ENCODE measurements at places on chromosomes 6 and 20.

DNA sequence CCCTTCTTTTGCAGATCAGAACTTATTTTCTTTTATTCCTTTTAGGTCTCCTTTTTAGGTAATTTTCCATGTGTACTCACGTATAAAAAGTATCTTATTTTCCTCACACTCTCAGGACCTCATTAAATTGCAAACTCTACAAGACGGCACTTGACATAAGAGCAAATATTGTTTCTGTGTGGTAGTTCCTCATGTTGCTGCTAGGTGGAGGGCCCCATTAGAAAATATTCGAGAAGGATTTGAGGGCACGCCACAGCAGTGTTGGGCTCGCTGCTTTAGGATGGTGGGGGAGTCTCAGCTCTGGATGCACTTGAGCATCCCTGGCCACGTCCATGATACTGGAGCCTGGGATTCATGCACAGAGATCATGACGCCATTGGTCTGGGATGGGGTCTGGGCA is 64.9 kb upstream of the ZFP64 start:
- no peak for DNase-seq

- no peak for DNase-seq
Measured at GRCh38 chr20:47547034-47547387, 45.3 kb downstream of the NCOA3 start.

- DNase-seq: no peak
Measured at GRCh38 chr6:47209632-47210031, 100.1 kb downstream of the TNFRSF21 start.

DNA sequence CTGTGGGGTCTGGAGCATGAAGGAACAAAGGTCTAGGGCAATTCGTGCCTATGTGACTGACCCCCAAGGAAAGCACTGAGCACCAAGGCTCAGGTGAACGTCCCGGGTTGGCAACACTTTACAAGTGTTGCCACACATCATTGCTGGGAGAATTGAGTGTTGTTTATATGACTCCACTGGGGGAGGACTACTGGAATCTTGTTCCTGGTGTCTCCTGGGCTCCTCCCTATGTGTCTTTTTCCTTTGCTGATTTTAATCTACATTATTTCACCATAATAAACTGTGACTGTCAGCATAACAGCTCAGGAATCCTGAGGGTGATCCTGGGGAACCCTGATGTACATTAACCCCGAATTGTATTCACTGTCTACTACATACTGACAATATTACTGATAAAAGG is 207.7 kb upstream of the BMP2 start:
- no peak for DNase-seq

GRCh38 chr6:157787080-157787479 is 36.0 kb upstream of the SNX9 start:
- no peak for DNase-seq

- DNase-seq: no peak
Measured at GRCh38 chr20:44495257-44495656, 19.6 kb downstream of the TTPAL start.

GRCh38 chr6:2388554-2389324 is 143.3 kb upstream of the GMDS start:
- DNase-seq: no peak

GRCh38 chr6:9583753-9584352 is 831.0 kb downstream of the TFAP2A start:
- DNase-seq: no peak

GRCh38 chr6:88513471-88513870 is 347.3 kb upstream of the CNR1 start:
- no peak for DNase-seq
